ENCODE measurements at places on chromosomes 11 and 22. TPM values are rescaled to one million over a fixed set of nuclear protein-coding genes. Genes with fewer than 3 reads are reported as not detected.

The DNAJB7 gene
- not detected for total RNA-seq

The MRGPRE gene
- total RNA-seq: not detected

The APOBEC3B gene
- total RNA-seq: not detected

The CASP4 gene
- total RNA-seq: 103 TPM

The TRPM5 gene
- total RNA-seq: not detected

The EED gene
- 26.5 TPM for total RNA-seq

The FIBIN gene
- 169 TPM for total RNA-seq
